Activated CD8-positive, alpha-beta T cell treated with anti-CD3 and anti-CD28 coated beads, Interleukin-2, amount 10 ng/mL, durations not matched to agents 7 days and 5 days (primary cell): ENCODE measurements at places on chromosomes 13 and 19. TPM values are rescaled to one million over a fixed set of nuclear protein-coding genes. Genes with fewer than 3 reads are reported as not detected.
A peak's percentile ranks its signal among the peaks of the same experiment; 100 is the strongest.

- no peak overlapping the region for H3K27ac ChIP-seq
- DNase-seq: no peak
- H3K4me3 ChIP-seq: no peak overlapping the region
Measured at GRCh38 chr19:49020342-49020741, 3.5 kb upstream of the LHB start.

Gene KIRREL2
- 1.9 TPM for total RNA-seq

DNA sequence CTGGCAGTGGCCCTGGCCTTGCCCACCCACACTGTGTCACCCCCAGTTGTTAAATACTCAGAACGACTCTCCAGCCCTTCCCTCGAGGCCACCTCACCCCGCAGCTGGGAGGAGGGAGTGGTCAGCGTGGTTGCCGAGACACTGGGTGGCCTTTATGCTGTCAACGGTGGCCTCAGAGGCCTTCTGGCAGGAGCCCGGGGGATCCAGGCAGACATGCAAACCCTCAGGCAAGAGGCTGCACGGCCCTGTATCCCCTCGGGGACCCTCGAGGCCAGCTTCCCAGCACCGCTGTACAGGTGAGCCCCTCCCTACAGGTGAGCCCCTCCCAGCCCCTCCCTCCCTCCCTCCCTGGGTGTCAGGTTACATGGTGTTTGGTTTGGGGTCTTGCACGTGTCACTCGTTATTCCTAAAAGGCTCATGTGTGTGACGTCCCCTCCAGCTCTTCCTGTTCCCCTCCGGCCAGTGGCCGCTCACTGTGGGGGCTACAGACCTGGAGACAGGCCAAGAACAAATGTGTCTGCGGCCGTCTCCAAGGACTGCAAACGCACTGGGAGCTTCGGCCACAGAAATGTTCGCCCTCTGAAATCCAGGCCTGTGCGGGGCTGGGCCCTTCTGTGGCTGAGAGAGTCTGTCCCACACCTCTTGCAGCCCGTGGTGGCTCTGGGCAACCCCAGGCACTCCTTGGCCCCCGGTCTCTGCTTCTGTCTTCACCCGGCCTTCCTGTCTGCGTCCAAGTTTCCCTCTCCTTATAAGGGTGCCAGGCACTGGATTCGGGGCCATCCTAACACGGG, at the start of gene TEKTIP1:
Gene TEKTIP1, plus strand, starts transcription at position 210 of the 791 bp plus-strand sequence. Its CDS starts 4 bp downstream, at position 214.
- H3K27ac ChIP-seq: peak within 1 kb of the TSS; percentile 34
- no peak within 1 kb of the TSS for H3K4me3 ChIP-seq
- H3K4me1 ChIP-seq: no peaks in the 10 kb centered on the region
- no peak for DNase-seq

DNA sequence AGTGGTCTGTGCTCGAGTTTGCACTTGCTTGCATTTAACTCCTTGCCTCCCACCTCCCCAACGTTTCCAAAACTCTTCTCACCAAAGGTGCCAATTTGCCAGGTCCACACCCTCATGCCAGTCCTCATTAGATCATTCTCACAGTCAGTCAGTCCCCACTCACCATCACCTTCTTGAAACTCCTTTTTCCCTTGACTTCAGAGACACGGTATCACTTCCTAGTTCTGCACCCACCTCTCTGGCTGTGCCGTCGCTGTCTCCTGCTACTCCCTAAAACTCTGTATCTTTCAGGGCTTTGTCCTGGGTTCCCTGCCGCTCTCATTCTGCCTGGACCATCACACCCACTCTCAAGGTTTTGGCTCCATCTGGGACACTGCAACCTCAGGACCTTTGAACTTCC, 19.6 kb downstream of the OLFM2 start:
- H3K27ac ChIP-seq: no peak overlapping the region
- no peak overlapping the region for H3K4me3 ChIP-seq
- no peaks in the 10 kb centered on the region for H3K36me3 ChIP-seq
- H3K27me3 ChIP-seq: peaks cover 20% of the 10 kb centered on the region

Gene CCL25
- total RNA-seq: 10.0 TPM

GRCh38 chr13:108020027-108020426, 195.3 kb downstream of the LIG4 start:
- H3K4me3 ChIP-seq: no peak overlapping the region
- H3K27me3 ChIP-seq: no peaks in the 10 kb centered on the region
- H3K4me1 ChIP-seq: no peaks in the 10 kb centered on the region
- no peak for DNase-seq
- H3K36me3 ChIP-seq: no peaks in the 10 kb centered on the region

- no peaks in the 10 kb centered on the region for H3K27me3 ChIP-seq
- no peaks in the 10 kb centered on the region for H3K4me1 ChIP-seq
- no peaks in the 10 kb centered on the region for H3K36me3 ChIP-seq
- no peak overlapping the region for H3K27ac ChIP-seq
- no peak overlapping the region for H3K4me3 ChIP-seq
Measured at GRCh38 chr13:62038214-62038613, 622.6 kb upstream of the PCDH20 start.

Gene SOX1
- total RNA-seq: not detected

Gene ARL11
- 1.9 TPM for total RNA-seq
